ENCODE measurements at places on chromosomes 3 and 15.

GRCh38 chr3:28301688-28302087, 46.8 kb upstream of the ZCWPW2 start:
- DNase-seq, result no peak

- no peak for DNase-seq
Observed at GRCh38 chr3:190258634-190259033, 63.6 kb downstream of the CLDN1 start.

- DNase-seq, result no peak
Observed at GRCh38 chr3:22713936-22714335, 489.2 kb upstream of the UBE2E2 start.

GRCh38 chr3:61608711-61609110, 47.3 kb downstream of the PTPRG start:
- DNase-seq, result no peak

GRCh38 chr15:55238877-55239276, 42.1 kb upstream of the RSL24D1 start:
- no peak for DNase-seq

GRCh38 chr15:90762109-90762508, 45.0 kb downstream of the BLM start:
- no peak for DNase-seq

DNA sequence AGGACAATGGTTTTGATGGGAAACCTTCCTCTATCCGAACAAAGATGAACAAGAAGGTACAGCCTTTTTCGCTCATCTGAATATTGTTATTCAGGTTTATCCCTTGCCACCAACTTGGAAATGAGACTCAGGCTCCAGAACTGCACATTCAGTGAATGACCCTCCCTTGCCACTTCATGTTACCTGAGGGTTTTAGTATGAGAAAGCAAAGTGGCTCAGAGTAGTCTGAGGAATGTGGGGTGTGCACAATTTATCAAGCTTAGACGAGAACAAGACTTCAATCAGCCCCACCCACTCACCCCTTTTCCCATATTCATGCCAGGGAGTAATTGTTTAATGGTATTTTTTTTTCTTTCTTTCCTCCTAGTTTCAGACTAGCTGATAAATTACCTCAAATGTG, 265.3 kb upstream of the POU1F1 start:
- no peak for DNase-seq

GRCh38 chr15:45253330-45253729, 1.3 kb downstream of the SLC28A2 start:
- DNase-seq, result no peak

DNA sequence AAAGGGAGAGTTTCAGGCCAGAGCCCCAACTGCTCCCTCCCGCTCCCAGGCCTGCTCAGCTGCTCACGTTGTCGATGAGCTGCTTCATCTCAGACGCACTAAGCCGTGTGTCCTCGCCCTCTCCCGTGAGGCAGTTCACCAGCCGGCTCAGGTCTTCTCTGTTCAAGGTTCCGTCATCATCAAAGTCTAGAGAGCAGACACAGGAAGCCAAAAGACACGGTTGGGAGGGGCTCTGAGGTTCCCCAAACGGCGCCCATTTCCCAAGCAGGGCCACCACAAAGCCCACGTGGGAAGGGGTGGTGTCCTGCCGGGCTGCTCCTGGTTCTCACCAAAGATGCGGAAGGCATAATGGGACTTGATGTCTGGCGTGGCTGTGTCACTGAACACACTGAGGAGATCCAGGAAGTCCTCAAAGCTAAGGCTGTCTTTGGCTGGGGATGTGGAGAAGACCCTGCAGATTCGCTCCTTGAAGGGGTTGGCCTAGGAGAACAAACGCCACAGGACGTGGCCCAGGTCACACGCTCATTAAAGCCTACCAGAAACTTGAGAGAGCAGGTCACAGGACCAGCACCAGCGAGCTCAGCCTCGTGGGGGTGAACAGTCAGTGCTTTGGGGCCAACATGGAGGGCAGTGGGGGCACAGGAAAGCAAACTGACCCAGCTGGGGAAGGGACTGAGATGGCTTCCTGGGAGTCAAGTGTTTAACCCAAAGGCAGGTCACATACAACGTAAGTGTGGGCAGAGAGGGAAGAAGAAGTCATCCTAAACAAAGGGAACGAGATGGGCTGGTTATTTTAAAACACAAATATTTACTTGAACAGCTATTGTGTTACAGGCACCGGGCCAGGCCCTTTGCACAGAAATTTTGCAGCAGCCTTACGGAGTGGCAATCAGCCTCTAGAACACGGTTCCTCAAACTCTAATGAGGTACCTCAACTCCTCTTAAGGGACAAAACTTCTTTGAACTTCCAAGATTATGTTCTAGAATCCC, 2.4 kb downstream of the CIB1 start:
- DNase-seq, result peak; percentile 47

DNA sequence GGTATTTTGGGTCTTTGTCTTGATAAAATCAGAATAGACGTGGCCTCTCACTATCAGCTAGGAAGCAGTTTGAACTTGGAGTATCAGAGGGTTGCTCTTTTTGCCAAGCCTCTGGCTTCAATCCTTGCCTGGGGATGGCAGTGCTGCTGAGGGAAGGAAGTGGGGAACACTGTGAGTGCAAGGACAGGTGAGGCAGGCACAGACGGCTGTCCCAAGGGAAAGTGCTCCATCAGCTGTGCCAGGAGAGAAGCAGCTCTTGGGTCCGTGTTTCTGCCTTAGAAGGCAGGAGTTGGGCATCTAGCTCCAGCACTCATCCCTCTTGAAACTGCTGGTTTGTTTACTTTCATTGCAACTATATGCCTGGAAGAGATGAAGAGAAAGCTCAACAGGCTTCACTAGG, 33.2 kb downstream of the PML start:
- DNase-seq, result no peak

- DNase-seq, result no peak
Observed at GRCh38 chr3:138942861-138943623, 3.9 kb downstream of the FOXL2 start.

GRCh38 chr15:64008177-64008576, 38.1 kb downstream of the DAPK2 start:
- DNase-seq, result no peak

- no peak for DNase-seq
Observed at GRCh38 chr3:143170676-143171075, 51.1 kb downstream of the CHST2 start.

DNA sequence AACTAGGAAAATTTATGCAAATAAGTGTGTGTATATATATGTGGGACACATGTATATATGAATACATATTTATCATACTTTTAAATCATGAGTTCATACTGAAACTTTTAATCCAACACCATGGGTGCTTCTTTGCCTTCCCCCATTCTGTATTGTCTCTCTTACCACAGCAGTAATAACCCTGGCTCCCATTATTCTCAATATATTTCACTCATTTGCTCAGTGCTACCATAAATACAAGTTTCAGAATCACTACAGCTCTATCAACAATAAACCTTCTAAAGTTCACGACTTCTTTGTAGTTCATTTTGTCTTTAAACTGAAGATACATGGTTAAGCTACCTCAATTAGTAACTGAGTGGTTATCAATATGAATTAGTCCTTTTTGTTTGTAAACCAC, 82.2 kb downstream of the PCCB start:
- DNase-seq, result no peak

- no peak for DNase-seq
Observed at GRCh38 chr3:171972871-171973348, 66.5 kb upstream of the FNDC3B start.

DNA sequence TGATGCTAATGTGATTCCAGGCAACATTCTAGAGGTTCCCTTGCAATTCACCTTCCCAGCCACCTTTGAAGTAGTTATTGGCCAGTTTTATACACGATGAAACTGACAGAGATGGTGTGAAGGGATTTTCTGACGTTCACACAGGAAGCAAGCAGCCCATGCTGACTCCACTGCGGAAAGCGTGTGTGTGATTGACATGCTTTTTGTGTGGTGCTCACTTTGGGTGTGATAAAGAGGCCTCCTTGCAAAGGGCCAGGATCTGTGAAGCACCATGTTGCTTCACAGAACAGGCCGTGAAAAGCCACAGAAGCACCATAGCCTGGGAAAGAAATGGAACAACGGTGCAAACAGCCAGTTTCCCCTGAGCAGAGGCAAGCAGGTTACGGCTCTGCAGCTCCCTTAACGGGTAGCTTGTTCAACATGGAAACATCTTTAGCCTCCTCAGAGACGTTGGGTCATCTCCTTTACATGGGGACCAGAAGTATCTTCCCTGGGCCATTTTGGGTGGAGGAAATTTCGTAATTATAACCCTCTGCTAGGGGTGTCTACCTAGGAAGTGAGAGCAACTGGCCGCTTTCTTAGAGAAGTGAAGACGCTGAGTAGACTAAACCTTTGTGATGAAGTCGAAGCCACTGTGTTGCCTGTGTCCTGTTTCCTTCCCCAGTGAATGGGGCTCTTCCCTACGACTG, 108.5 kb downstream of the APBA2 start:
- no peak for DNase-seq

DNA sequence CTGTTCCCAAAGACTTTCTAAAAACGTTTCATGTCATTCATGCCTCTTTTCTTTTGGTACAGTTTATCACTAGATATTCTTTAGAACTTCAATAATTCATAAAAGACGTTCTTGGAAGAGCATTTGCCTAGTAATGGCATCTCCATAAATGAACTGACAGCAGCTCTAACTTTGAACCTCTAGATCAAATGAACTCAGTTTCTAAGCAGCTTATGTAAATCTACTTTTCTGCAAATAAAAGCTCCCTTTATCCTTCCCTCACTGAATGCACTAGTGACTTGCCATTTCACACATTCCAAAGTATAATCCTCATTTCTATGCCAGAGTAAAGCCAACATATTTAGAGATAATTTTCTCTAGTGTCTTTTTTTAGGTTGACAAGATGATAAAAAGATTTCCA, 85.2 kb downstream of the ZMAT3 start:
- no peak for DNase-seq

GRCh38 chr3:23425410-23425809, 222.3 kb downstream of the UBE2E2 start:
- no peak for DNase-seq

DNA sequence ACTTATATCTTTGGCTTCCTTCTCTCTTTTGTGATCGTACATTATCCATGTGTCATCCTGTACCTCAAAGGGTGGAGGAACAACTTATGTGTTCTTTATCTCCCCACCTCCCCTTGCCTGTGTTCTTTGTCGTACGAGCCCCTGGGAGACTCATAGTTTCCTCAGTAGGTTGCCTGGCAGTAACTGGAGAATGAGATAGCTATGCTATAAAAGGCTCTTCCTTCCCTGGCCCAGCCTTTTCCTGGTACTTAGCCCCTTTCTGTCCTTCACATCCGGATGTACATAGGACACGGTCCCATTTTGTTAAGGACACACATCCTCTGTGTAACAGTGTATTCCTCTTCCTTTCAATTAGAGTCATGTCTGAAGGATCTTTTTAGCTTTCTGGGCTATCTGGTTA, 32.1 kb downstream of the PLCL2 start:
- no peak for DNase-seq

DNA sequence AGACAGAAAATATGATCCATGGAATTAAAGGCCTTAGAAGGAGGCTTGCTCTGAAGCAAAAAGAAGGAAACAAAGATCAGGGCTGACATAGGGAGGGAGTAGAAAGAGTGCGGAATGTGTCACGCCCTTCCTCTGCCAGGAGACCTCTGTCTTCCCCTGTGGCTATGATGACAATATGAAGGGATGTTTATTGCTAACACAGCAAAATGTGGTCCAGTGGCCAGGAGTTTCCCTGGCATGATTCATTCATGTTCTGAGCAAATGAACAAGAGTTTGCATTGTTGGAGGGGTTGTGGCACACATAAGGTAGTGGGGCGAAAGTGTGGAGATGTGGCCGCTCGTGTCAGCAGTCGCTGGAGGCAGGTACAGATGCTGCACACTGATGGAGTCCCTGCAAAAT, 169.4 kb downstream of the SHQ1 start:
- DNase-seq, result no peak

GRCh38 chr15:97893967-97894366, 66.5 kb upstream of the ARRDC4 start:
- DNase-seq, result no peak

- DNase-seq, result no peak
Observed at GRCh38 chr3:10985181-10985580, 7.4 kb upstream of the SLC6A1 start.

GRCh38 chr3:70078778-70079177, 79.2 kb downstream of the SAMMSON start:
- no peak for DNase-seq

- no peak for DNase-seq
Observed at GRCh38 chr15:70538278-70538677, 225.1 kb downstream of the UACA start.

GRCh38 chr3:141345528-141345927, 22.8 kb upstream of the ZBTB38 start:
- DNase-seq, result no peak

DNA sequence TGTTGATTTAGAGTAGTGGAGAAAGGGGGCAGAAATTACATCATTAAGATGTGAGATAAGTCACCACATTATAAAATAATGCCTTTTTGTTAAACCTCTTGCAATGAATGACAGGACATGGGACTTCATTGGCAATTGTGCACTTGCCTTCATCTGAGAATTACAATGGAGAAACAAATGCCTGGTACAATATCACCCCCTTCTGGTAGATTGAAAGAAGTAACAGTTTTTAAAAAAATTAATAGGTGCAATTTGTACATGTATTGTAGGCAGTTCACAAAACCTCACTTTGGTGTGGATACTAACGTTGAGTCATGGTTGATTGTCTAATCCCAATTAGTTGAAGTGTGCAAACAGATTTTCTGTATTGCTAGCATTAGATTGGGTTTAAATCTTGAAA, 4.6 kb upstream of the P2RY14 start:
- DNase-seq, result no peak

GRCh38 chr15:40250771-40251483, 12.1 kb downstream of the PAK6 start:
- no peak for DNase-seq

- DNase-seq, result no peak
Observed at GRCh38 chr15:31930967-31931366, 99.3 kb upstream of the CHRNA7 start.

- DNase-seq, result no peak
Observed at GRCh38 chr3:72696815-72697214, 151.4 kb downstream of the SHQ1 start.

DNA sequence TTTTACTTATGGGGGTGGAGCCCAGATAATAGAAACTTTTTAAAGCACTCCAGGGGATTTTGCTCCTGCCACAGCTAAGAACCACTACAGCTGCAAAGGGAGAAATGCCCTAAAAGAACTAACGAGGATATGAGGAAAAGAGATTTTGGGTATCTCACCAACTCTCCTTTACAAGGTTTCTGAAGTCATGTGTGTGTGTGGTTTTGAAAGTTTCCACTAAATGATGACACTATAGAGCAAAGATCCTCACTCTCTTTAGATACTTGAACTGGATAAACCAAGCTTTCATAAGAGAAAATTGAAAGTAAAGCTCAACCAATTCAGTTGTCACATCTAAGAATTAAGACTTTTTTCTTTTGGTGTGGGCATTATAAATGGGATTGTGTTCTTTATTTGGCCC, 455.3 kb upstream of the ALCAM start:
- no peak for DNase-seq
